ENCODE measurements at places on chromosomes 6 and 20.
A peak's percentile ranks its signal among the peaks of the same experiment; 100 is the strongest.

- DNase-seq: no peak
Observed at GRCh38 chr6:163964789-163965188, 550.3 kb downstream of the QKI start.

GRCh38 chr6:37517411-37517812 is 17.7 kb upstream of the CCDC167 start:
- DNase-seq: peak; percentile 74

DNA sequence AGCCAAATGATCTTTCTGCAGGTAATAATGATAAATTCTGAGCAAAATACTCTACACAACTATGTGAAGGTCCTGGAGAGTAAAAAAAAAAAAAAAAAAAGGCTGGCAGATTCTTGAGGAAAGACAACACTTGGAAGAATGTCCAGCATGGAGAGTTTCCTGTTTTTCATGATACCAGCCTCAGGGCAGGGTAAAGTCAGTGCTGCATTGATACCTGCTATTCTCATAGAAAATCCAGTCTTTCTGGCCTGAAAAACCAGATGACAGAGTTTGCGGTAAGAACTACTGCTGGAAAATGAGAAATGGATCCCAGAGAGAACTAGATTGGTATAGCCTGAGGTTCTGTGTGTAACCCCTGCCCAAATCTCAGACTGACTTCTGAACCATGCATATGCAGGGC is 89.1 kb downstream of the AFG1L start:
- DNase-seq: no peak

GRCh38 chr20:48681201-48681872 is 146.5 kb downstream of the PREX1 start:
- DNase-seq: no peak

DNA sequence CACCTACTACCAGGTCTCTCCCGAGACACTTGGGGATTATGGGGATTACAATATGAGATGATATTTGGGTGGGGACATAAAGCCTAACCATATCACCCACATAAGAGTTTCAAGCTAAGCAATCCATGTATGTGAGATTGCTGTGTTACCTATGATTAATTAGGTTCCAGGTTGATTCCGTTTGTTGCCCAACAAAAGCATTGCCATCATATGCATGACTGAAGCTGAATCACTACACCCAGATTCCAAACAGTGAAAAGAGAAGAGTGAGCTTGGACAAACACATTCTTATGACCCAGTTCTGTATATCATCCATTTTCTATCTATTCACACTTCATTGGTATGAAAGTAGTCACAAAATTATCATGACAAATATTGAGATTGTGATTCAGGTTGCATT is 952.5 kb upstream of the MAN1A1 start:
- no peak for DNase-seq

GRCh38 chr6:125415913-125416312 is 114.1 kb upstream of the HDDC2 start:
- no peak for DNase-seq

GRCh38 chr6:78559056-78559455 is 308.3 kb upstream of the IRAK1BP1 start:
- no peak for DNase-seq

DNA sequence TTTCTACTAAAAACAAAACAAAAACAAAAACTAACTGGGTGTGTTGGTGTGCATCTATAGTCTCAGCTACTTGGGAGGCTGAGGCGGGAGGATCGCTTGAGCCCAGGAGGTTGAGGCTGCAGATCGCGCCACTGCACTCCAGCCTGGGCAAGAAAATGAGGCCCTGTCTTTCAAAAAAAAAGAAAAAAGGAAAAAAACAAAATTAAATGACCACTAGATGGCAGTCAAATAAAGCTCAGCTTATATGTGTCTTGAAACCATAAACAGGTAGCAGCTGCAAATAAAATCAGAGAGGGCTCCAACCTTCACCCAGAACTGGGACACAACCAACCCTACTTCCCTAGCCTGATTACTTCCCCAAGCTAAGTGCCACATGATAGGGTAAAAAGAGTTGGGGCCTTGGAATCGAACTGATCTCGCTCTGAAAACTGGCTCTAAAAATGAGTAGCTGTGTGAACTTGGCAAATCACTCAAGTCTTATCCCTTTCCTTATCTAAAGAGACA is 67.1 kb upstream of the ADGRF4 start:
- no peak for DNase-seq

DNA sequence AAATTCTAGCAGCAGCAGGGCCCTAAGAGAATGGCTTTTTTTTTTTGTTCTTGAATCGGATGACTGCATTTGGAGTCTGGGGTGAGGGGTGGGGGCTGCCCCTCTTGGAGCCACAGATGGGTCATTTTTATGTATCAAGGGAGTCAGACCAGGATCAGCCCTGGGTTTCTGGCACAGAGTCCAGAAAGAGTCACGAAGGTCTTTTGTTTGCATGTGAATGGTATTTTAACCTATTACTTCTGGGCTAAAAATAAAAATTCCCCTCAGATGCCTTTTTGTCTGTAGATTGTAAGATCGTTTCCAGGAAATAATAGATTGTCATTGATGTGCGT is 72.5 kb downstream of the PHACTR3 start:
- DNase-seq: no peak

- DNase-seq: no peak
Observed at GRCh38 chr6:83389606-83390005, 41.2 kb downstream of the ME1 start.

DNA sequence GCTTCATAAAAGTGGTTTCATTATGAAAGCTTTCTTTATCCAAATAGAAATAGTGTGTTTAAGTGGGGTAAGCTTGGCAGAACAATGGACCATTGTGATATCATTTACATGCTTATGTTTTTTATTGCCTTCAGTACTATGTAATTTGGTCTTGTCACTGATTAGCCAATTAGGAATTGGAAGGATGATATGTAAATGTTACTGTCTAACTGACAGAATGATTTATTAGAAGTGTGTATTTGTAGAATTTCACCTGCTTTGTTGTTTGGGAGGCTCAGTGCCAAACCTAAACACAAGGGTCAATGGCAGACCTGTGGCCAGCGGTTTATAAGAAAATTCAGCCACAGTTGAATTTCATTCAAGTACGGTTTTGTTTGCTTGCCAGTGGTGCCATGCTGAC is 39.0 kb downstream of the AIG1 start:
- no peak for DNase-seq

DNA sequence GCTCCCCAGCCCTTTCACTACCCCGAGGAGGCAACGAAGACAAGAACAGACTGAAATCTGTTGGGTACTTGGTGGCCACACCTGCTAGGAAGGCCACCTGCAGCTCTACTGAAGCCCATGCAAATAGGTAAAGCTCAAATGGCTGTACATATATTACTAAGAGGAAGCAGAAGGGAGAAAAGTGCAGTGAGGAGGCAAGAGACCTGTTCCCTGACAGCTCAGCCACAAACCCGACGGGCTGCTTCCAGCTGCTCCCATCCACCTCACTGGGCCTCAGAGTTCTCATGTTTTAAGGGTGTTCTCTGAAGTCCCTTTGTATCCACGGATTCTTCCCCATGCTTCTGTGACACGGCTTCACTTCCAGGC is 24.6 kb downstream of the TRAM2 start:
- DNase-seq: no peak

DNA sequence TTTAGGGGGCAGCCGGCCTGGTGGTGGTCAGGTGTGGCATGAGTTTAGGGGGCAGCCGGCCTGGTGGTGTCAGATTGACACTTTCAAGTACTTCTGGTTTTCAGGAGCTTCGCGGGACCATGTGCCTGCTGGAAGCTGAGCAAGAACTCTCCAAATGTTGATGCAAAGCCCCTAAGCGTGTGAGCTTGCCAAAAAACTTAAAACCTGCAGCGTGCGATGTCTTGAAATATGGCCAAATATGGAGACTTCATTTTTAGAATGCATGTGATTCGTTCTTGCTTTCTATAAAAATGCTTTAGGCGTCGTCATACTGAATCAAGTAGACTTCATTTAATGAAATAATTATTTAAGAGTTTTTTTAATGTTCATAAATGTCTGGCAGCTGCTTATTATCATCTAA is 149.4 kb downstream of the SMOC2 start:
- DNase-seq: no peak

DNA sequence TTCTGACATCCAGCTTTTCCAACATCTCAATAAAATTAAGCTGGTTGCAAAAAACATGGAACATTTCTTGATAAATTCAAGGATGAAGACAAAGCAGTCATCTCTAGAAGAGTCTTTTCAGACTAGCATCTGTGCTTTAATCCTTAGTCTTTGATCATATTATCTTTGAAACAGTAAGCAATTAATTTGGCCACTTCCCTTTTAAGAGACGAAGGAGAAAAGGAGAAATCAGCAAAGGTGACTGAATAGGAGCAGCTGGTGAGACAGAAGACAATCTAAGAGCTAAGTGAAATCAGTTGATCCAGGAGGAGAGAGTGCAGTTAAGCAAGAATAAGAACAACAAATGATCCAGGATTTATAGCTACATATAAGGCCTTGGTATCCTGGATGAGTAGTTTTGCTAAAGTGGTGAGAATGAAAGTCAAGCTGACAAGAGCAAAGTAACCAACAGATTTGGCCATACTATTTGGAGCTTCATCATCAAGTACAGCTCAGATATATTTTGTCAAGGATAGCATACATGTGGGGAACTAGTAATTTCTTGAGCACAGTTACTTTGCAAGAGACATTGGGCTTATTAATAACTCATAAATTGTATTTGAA is 215.5 kb downstream of the ADGB start:
- no peak for DNase-seq

GRCh38 chr6:170184316-170184715 is 106.6 kb downstream of the DLL1 start:
- DNase-seq: no peak

GRCh38 chr6:41187924-41188886 is 12.7 kb downstream of the TREML2 start:
- DNase-seq: no peak

DNA sequence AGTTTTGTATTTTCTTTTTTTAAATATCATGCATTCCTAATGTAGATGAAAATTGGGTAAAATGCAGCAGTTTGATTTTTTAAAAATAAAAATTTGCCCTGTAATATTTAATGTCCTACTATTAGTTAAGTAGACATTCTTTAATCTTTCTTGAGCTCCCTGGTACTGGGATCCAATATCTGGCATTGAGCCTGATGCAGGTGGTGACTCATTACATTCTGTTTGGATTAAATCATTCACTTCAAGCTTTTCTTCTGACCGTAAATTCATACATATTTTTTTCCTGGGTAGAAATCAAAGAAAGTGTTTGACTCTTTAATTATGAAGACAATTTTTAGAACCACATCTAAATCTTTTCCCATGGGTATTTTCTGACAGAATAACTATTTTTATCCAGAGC is 768.8 kb upstream of the SLC35B3 start:
- no peak for DNase-seq

DNA sequence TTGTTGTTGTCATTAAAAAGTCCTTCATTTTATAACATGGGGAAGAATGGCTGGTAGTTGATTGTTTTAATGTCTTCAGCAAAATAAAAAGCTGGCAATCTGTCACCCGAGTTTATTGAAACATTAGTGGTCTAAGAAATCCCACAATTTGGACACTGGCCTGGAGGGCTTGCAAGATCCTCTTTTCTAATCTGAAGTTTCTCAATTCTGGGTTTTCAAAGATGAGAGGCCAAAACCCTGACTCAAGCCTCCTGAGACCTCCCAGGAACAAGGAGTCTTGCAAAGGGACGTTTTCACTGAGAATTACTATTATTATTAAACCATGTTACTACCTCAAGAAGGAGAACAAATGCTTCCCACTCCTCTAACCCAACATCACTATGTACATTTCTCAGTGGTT is 19.5 kb downstream of the MAP1LC3A start:
- DNase-seq: no peak

GRCh38 chr6:25038999-25039398 is 103.2 kb upstream of the RIPOR2 start:
- DNase-seq: no peak

DNA sequence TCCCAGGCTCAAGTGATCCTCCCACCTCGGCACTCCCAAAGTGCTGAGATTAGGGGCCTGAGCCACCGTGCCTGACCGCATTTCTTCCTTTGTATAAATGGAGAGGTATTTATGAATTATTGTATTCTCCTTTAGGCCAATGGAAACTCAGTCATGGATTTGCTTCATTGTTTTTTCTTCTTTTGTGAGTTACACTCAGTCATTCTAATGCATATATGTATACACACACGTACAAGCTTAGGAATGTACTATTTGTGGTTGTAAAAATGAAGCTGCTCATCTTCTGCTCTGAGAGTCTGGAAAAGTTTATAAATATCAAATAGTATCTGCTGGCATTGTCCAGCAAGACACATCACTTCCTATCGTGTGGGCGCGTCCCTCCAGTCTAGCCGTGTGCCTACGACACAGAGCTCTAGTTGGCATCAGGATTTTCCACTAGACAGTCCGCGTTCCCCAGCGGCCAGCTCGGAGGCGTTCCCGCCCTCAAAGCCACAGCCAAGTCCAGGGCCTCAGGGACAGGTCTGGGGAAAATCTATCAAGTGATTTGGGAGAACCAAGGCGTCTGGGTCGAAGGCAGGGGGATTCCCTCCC is 215.2 kb downstream of the NFATC2 start:
- no peak for DNase-seq

DNA sequence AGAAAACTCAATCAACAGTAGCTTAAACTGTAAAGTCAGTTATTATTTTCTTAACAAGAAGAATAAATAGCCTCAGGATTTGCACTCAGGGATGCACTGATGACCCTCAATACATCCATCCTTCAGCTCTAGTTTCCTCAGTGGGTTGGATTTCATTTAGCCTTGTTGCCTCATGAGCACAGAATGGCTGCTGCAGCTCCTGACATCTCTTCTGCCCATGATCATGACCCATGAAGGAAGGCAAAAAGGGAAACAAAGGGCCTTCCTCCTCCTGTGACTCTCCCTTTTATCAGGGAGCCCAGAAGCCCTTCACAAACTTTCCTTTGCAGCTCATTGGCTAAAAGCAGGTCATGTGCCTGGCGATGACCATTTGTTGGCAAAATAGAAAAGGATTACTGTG is 51.2 kb upstream of the KCNG1 start:
- DNase-seq: no peak

DNA sequence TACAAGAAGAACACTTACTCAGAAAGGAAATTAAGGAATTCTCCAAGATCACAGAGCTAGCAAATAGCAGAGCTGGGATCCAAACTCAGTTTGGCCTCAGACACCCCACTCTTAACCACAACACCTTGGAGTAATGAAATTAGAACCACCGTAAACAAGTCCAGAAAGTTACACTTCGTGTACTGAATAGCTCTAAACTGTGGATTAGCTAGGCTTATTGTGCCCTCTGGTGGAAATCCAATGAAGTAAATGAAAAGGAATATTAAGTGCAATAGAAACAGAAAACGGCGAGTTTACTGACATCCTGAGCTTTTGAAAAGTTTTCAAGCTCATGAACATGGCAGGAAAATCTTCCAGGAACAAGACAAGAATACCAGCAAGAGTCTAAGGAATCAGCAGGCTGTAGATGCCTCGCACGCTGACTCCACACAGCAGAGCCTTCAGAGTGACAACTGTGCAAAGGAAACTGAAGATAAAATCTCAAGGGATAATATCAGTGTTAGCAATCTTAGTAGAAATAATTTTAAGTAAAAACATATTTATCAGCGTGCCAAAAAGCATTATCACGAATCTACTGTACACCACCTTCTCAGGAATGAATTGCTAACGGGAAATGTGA is 34.6 kb downstream of the FBXO5 start:
- no peak for DNase-seq
